ENCODE measurements at places on chromosomes 6 and 20. TPM values are rescaled to one million over a fixed set of nuclear protein-coding genes. Genes with fewer than 3 reads are reported as not detected.

Gene TTK
- total RNA-seq: 0.34 TPM

Gene LGSN
- total RNA-seq: not detected

Gene PTPN1
- total RNA-seq: 25.6 TPM

Gene TSBP1
- not detected for total RNA-seq

Gene NFS1
- 46.5 TPM for total RNA-seq

Gene SLC17A9
- 0.28 TPM for total RNA-seq

Gene PSORS1C2
- not detected for total RNA-seq

Gene ERVFRD-1
- not detected for total RNA-seq

Gene RAB44
- total RNA-seq: under 0.01 TPM

Gene RHAG
- not detected for total RNA-seq

Gene CLDN20
- total RNA-seq: not detected

Gene UBD
- total RNA-seq: not detected

Gene DEFB110
- not detected for total RNA-seq

Gene RSPH9
- 0.07 TPM for total RNA-seq

Gene OR2B6
- total RNA-seq: not detected

Gene NOTCH4
- 0.28 TPM for total RNA-seq

Gene LIME1
- 1.0 TPM for total RNA-seq

Gene PROCR
- total RNA-seq: 14.2 TPM

Gene RFX6
- not detected for total RNA-seq

Gene PPIL6
- 21.2 TPM for total RNA-seq

Gene EYS
- total RNA-seq: not detected

Gene OR12D3
- not detected for total RNA-seq

Gene SLC22A2
- not detected for total RNA-seq

Gene CRISP3
- 0.07 TPM for total RNA-seq

Gene ZC3H12D
- total RNA-seq: 0.07 TPM

Gene HLA-DRB1
- 0.21 TPM for total RNA-seq

Gene MOXD1
- total RNA-seq: 0.07 TPM

Gene TBC1D32
- 11.7 TPM for total RNA-seq

Gene BHLHE23
- not detected for total RNA-seq

Gene RBBP8NL
- total RNA-seq: 1.1 TPM

Gene BMP7
- not detected for total RNA-seq

Gene CDC5L
- 17.4 TPM for total RNA-seq

Gene SOX18
- total RNA-seq: not detected

Gene GID8
- 59.8 TPM for total RNA-seq

Gene TFAP2B
- not detected for total RNA-seq

Gene PTCRA
- total RNA-seq: not detected

Gene CFB
- 1.7 TPM for total RNA-seq

Gene SLC17A3
- not detected for total RNA-seq

Gene C20orf144
- under 0.01 TPM for total RNA-seq

Gene TRIM15
- total RNA-seq: not detected

Gene BAK1
- total RNA-seq: 33.5 TPM

Gene WFDC8
- total RNA-seq: not detected

Gene CPNE5
- total RNA-seq: not detected

Gene DEFB124
- not detected for total RNA-seq

Gene PPP1R14C
- total RNA-seq: 63.4 TPM

Gene SLC16A10
- not detected for total RNA-seq

Gene SLC22A16
- not detected for total RNA-seq

Gene PLA2G7
- under 0.01 TPM for total RNA-seq

Gene ZNF165
- total RNA-seq: 7.5 TPM

Gene PM20D2
- 9.5 TPM for total RNA-seq

Gene SLX4IP
- 6.8 TPM for total RNA-seq
